ENCODE measurements at places on chromosomes 5 and 9. TPM values are rescaled to one million over a fixed set of nuclear protein-coding genes. Genes with fewer than 3 reads are reported as not detected.

GRCh38 chr9:8917956-8918739 lies 1118.6 kb upstream of the DMAC1 start:
- no peak for DNase-seq

Gene THBS4
- total RNA-seq, result 0.79 TPM

DNA sequence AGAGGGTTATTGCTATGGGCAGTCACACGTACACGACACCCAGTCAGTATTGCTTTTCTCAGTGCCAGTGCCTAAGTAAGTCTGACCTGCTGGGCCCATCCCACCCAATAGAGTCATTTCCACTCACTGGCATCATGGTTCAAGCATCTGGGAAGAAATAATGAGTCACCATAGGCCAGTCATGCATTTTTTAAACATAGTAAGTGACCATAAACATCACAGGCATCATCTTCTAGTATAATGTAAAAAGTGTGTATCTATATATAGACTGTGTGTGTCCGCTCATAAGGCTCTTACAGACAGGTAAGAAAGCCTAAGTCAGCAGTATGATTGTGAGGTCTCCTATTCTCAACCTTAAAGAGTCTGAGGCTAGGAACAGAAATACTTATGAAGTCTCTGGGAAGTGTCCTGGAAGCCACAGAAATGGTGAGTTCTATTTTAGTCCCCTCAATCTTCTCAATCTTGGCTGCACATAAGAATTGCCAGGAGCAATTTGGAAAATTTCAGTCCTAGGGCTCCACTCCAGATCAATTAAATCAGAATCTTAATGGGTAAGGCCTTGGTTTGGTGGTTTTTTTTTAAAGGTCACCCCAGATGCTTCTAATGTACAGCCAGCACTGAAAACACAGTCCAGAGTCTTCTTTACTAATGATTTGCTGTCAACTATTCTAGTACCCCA lies 65.2 kb downstream of the ZNF366 start:
- DNase-seq, result no peak

Gene RNF208
- 9.7 TPM for total RNA-seq

DNA sequence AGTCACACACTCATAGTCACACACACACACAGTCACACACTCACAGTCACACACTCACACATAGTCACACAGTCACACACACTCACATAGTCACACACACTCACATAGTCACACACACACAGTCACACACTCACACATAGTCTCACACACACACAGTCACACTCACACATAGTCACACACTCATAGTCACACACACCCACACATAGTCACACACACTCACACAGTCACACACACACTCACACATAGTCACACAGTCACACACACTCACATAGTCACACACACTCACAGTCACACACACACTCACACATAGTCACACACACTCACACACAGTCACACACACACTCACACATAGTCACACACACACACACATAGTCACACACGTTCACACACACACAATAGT lies 4.1 kb downstream of the OLFM1 start:
- DNase-seq, result no peak

DNA sequence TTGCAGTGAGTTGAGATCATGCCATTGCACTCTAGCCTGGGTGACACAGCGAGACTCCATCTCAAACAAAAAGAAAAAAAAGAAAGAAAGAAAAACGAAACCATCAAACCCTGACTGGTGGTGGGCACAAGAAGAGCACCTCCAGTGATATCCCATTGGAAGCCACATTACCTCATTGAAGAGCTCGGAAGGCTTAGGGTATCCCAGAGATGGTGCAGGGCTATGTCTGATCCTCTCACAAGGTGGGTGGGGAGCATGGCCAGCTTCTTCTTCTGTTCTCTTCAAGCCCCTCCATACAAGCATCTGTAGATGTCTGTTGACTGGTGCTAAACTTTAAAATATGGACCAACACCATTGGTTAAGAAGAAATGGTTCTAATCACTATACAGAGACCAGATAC lies 45.8 kb downstream of the GAS1 start:
- DNase-seq, result no peak
